ENCODE measurements at places on chromosomes 2 and 18.

DNA sequence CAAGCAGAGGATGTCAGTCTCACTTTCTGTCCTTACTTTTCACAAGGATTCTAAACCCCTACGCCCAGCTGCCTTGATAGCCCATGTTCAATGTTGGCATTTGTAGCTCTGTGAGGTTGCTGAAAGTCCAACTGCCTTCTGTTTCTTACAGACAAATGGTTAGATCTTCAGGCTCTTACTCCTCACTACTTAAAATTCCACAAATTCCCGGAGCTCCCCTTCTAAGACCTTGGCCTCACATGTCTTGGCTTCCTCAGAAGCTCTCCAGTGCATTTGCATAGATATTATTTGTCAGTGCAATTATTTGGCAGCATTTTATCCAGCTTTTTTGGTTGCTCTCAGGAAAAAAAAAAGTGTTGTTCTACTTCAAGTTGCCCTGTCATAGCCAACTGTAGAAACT, 453.7 kb upstream of the CELF4 start:
- DNase-seq: peak; percentile 1

- DNase-seq: no peak
These were observed 263.2 kb downstream of the TGIF1 start for GRCh38 chr18:3713166-3713565.

- DNase-seq: no peak
These were observed 77.7 kb downstream of the RHOB start for GRCh38 chr2:20524412-20525040.

- DNase-seq: peak; percentile 76
These were observed 32.9 kb upstream of the CCDC93 start for GRCh38 chr2:118046634-118047210.

- no peak for DNase-seq
These were observed 55.9 kb downstream of the ACVR1 start for GRCh38 chr2:157820193-157820592.

GRCh38 chr2:29841386-29842004, 79.9 kb downstream of the ALK start:
- DNase-seq: peak; percentile 61

DNA sequence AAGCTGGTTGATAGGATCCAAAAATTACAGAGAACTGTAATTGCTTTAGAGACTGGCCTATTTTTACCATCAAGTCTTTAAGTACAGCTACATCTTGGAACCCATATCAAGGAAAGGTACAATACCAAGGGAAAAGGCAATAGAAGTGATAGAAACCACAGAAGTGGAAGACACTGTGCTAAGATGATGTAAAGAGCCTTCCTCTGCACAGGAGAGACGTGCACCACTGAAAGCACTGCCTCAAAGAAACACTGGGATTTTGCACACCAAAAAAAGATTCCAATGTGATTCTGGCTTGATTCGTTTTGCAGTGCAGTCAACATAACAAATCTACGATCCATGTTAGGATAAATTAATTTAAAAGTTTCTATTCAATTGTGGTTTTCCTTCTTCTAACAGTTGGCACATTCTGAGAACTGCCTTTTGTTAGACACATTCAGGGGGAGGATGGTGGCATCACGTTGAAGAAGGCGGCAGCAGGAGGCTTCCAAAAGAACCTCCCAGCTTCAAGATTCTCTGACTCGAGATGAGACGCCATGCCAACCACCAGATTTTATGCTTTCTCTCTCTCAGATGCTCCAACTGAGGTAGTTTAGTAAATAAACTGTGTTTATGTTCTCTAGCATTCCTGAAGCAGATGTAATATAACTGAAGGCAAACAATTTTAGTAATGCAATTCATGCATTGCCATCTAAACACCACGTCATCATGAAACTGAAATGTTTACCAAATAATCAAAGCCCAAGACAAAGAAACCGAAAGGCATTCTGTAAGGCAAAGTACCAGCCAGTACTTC, 102.9 kb downstream of the BCL2 start:
- DNase-seq: no peak

- DNase-seq: no peak
These were observed 8.3 kb downstream of the REV1 start for GRCh38 chr2:99481527-99481926.

GRCh38 chr2:20530520-20530919, 83.6 kb downstream of the RHOB start:
- no peak for DNase-seq

DNA sequence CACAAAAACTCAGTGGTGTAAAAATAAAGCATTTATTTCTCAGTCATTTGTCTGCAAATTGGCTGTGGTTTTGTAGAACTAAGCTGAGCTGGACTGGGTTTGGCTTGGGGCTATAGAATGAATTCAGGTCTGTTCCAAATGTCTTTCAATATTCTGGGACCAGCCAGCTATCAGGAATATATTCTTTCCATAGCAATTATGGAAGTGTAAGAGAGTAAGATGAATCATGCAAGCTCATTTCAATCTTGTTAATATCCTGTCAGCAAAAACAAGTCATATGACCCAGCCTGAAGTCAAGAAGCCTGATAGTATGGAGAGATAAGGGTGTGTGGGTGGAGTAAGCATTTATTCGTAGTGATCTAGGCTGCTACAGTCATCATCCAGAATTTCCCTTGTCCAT, 481.0 kb upstream of the CDH2 start:
- DNase-seq: peak; percentile 29

DNA sequence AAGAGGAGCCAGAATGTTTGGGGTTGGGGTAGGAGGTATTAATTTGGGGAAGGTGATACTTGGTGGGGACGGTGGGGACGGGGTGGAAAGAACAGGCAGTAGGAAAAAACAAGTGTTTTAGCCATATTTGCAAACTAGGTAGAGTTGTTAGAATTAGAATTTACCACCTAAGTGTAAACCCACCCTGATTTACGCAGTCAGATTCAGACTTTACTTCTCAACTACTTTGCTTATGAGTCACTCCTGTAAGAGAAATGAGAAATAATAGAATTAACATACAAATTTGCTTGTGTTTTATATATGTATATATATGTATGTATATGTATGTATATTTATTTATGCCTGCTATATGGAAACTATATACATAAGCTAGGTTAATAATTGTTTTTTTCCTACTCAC, 1168.2 kb upstream of the ZEB2 start:
- no peak for DNase-seq

GRCh38 chr2:96764253-96764637, 3.5 kb downstream of the CNNM4 start:
- no peak for DNase-seq

- no peak for DNase-seq
These were observed 120.7 kb downstream of the TMEM18 start for GRCh38 chr2:556485-556884.

GRCh38 chr2:9309147-9309546, 102.5 kb downstream of the ASAP2 start:
- no peak for DNase-seq

- no peak for DNase-seq
These were observed 31.6 kb upstream of the RNF138 start for GRCh38 chr18:32060026-32060425.

GRCh38 chr2:106851881-106852501, 34.0 kb downstream of the ST6GAL2 start:
- no peak for DNase-seq

GRCh38 chr18:79538635-79539034, 141.0 kb upstream of the CTDP1 start:
- no peak for DNase-seq

- no peak for DNase-seq
These were observed 43.7 kb upstream of the SLC35G4 start for GRCh38 chr18:11565716-11566115.

DNA sequence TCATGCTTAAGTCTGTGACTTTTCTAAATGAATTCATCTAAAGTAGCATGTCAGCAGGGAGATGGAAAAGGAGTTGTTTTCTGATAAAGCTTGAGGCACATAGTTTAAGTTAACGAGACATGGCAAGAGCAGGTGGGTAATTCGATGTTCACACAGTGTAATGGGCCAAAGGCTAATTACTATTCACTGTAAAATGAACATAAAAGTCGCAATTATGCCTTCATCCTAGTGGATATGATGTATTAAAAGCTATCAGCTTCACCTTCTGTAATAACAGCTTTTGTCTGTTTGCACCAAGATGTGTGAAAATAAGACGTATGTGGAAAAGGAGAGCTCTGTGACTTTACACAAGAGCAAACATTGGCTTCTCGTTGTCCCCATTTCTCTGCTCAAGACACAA, 94.2 kb upstream of the CDH20 start:
- no peak for DNase-seq

- DNase-seq: no peak
These were observed 101.4 kb upstream of the EPAS1 start for GRCh38 chr2:46195819-46196218.

DNA sequence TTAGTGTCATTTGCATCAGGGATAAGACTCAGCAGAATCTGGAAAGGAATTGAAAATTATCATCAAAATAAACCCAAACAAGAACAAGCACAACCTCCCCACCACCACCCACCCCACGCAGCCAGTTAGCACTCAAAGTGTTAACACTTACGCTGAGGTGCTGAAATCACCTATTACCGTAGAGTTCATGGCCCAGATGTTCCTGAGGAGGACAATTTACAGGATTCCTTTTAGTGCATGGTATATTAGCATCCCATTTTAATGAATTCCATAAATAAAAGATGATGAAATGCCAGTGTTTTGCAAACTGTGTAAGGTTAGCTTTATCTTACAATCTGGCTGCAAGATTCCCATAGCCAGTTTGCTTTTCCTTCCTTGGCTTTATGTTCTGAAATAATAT, 359.3 kb upstream of the SOX11 start:
- DNase-seq: no peak

DNA sequence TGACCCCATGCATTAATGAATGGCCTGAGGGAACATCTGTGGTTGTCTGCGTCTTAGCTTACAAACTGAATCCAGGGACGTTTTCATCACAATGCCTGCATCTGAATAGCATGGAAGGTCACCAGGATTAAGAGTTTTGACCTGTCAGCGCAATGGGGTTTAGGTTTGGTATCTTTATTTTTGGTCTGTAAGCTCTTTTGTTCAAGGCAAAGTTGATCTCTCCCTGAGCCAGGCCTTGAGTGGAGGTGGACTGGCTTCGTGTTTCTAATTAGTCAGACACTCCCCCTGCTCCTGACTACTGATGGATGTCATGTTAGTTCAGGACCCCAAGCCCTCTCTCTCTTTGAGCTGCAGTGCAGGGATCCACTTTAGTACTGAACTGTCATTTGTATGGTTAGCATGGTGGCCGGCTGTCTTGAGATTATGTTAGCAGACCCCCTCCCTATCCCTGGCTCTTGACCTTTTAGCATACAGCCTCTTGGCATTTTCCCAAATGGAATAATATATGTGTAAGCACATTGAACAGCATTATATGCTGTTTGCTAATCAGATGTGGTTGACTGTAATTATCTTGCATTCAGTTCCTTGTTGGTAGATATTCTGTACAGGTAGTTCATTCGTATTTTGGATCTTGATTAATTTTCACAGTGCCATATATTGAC, 59.2 kb downstream of the LYPD6 start:
- DNase-seq: no peak

DNA sequence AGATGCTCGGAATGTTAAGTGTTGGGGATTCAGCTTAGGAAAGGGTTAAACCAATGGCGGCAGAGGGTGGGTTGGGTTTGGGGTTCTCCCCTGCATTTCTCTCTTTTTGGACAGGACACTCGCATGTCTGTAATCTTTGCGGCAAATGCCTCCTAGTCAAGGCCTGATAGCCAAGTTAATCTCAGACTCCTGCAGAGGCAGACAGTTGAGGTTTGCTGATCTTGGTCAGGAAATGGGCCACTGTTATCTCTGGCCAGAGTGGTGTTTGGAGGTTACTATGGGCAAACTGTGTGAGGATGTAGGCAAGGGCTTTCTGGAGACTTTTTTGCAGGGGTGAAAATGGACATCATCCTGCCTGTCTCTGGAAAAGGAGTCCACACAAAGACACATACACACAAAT, 188.8 kb downstream of the SETBP1 start:
- DNase-seq: no peak

- DNase-seq: no peak
These were observed 14.5 kb upstream of the ZBTB14 start for GRCh38 chr18:5309888-5310470.

DNA sequence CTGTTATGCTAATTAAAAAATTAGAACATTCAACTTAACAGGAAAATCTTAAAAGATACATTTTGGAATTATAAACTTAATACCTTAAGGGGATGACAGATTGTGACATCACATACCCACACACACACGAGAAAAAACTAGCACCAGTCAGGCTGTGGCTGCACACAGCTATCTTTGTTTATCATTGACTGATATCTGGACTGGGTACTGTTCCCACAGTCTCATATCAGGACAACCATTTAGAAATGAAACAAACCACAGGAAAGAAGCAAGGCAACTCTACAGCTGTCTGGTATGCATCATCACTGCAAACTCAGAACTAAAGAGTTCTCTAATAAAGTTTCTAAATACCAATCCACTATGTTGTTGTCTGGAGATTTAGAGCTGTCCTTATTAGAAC, 210.9 kb upstream of the SMAD7 start:
- peak; percentile 83 for DNase-seq

DNA sequence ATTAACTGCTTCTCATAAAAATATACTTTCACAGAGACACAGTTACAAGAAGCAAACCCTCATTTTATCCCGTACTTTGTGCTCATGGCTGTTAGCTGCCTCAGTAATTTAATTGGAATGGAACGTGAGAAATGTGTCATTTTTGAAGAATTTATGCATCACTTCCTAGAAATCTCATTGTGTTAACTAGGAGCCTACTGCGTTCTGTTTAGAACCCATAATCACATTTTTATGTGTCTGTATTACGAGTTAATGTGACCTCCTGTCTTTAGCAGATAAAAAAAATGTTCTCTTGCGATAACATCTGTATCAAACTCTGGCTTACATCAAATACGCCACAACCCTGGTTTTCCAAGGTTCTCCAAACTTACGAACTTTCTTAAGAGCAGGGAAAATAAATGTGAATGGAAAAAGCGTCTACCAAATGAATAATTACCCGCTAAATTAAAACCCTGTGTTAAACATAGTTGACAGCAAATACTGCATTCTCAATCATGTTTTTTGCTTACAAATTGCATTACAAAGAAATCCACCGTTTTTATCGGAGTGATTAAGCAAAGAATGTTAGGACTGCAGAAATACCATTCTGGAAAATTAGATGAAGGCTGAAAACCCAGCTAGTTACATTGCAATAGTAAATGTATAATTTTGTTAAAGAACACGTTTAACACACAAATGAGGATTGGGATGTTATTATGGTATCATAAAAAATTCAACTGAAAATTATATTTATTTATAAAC, 12.1 kb upstream of the GBX2 start:
- DNase-seq: no peak

- no peak for DNase-seq
These were observed 44.6 kb downstream of the DPP4 start for GRCh38 chr2:162029287-162029901.

GRCh38 chr2:241853651-241854341, 4.9 kb downstream of the PDCD1 start:
- no peak for DNase-seq

- DNase-seq: peak; percentile 1
These were observed 256.0 kb upstream of the FANCL start for GRCh38 chr2:58497168-58497567.

- no peak for DNase-seq
These were observed 246.4 kb upstream of the RAB12 start for GRCh38 chr18:8362863-8363262.
